ENCODE measurements at places on chromosomes 11 and 22.

DNA sequence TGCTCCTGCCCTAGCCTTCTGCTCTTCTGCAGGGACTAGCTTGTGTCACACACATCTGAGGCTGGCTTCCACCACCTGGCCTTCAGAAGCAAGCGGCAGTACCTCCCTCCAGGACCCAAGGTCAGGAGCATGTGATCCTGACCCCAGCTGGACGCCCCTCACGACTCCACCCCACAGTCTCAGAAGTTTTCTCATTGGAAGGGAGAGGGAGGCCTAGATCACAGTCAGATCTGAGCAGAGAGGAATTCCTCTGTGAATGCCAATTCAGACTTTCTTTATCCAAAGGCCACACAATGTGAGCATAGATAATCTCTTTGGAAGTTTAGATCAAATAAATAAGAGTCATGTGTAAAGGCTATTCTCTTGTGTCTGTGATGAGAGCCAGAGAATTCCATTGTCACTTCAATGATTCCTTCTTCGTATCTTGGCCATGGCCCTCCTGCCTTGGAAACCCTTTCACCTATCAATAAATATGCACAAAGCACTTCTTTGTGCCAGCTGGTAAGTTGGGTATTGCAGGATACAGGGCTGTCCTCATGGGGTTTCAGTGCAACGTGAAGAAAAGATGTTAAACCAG, 142.9 kb downstream of the SNX19 start:
- no peak for DNase-seq

DNA sequence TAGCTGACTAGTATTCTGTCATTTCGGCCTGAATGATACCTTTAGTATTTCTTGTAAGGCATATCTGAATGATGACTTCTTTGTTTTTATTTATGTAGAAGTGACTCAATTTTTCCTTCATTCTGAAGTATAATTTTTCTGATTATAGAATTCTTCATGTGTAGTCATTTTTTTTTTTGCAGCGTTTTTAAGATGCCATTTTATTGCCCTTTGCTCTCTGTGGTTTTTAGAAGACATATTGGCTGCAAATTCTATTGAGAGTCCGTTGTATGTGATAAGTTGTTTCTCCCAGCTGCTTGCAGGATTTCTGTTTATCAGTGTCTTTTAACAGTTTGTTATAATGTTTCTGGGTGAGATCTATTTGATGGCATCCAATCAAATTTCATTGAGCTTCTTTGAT, 1224.8 kb downstream of the JRKL start:
- peak; percentile 61 for DNase-seq

DNA sequence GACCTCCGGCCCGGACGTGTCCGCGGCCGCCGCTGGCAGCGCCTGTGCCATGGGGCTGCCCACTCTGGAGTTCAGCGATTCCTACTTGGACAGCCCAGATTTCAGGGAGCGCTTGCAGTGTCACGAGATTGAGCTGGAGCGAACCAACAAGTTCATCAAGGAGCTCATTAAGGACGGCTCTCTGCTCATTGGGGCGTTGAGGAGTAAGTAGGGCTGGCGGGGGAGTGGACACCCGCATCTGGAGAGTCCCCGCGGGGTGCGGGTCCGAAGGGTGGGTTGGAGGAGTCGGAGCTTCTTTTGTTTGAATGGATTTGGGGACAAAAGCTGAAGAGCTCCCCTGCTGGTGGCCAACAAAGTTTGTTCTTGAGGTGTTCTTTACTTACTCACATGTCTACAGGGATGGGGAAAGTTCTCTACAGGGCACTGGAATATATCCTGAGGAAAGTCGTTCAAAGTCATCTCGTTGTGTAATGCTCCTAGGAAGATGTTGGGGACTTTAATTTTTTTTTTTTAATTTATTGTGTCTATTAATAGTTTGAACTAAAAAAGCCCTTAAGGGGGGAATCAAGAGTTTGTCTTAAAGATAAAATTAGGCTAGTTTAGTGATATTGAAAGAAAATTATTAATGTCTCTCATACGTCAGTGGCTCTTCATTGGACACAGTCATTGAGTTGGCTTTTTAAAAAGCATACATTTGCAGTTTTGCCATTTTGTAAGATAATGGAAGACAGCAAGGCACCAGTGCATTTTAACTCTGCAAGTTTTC, 725 bp downstream of the ARHGAP42 start:
- DNase-seq = peak; percentile 87

GRCh38 chr11:126595560-126595959, 240.1 kb downstream of the ST3GAL4 start:
- no peak for DNase-seq

DNA sequence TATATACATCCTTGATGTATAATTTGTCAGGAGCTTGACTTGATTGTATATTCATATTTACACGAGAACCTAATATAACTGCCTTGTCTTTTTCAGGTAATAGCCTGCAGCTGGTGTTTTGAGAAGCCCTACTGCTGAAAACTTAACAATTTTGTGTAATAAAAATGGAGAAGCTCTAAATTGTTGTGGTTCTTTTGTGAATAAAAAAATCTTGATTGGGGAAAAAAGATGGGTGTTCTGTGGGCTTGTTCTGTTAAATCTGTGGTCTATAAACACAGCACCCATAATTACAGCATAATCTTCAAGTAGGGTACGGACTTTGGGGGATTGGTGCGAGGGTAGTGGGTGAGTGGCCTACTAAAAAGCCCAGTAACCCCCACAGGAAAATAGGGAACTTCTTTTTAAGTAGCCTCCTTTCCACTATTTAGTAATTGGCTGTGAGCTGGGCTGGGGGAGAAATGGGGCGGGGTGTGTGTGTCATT, 7.5 kb downstream of the MALAT1 start:
- DNase-seq = no peak

DNA sequence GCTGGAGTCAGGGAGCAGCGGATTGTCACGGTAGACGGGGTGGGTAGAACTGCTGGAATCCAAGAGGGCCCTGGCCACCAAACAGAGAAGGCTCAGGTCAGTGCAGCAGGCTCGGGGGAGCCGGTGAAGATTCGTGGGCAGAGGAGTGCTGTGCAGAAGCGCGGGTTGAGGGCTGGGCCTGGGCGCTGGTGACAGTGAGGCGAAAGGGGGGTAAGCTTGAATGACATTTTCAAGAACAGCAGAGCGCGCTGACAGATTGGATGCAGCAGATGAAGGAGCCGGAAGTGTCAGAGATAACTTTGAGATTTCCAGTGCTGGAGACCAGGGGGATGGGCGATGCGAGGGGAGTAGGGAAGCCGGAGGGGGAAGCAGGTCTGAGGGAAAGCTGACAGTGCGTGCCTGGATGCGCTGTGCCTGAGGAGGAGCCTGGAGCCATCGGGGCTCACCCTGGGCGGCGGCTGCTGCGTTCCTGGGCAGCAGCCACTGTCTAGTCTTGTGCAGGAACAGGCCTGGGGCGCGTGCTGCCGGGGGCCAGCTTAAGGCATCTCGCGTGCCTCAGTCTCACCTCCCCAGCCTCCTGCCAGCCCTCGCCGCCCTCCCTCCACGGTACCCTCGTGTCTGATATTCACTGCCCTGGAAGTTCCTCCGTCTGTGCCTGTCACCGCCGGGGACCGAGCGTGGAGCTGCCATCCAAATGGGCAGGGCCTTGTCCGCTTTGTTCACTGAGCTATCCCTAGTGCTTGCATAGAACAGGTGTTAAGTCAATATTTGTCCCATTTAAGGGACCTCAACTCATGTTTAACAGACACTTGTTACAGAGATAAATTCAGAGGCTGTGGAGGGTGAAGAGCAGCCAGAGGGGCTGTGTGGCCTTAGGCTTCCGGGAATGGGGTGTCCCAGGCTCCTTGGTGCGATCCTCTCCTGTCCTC, 5.2 kb downstream of the GRIK4 start:
- no peak for DNase-seq

DNA sequence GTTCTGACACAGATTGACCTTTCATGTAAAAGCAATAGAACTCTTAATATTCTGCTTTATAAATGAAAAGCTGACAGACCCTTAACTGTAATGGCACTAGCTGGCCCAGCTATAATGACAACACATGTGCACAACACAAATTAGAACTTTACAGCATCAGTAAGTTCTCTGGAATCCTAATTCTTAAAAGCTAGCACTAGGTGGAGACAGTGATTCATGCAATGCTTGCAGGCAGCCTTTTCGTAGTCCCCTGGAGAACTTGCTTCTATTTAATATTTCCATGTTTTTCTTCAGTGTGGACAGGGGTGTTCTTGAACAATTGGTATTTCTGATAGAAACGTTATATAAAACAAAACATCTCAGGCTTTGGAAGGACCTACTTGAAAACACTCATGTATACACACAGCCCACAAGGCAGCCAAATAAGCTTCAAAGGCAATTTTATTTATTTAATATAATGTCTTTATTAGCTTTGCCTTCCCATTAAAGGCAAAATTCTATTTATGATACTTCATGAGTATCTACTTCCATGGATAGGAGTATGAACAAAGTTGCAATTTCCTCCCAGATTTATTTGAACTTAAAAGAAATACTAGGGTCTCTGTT, 374.3 kb upstream of the MPPED2 start:
- peak; percentile 54 for DNase-seq

GRCh38 chr11:76228071-76228874, 22.0 kb upstream of the WNT11 start:
- no peak for DNase-seq
